CMK (cell line): ENCODE measurements at places on chromosomes 1 and 21.

GRCh38 chr21:33211305-33211704, 18.4 kb upstream of the IFNAR2 start:
- no peak for DNase-seq

GRCh38 chr1:13832100-13832499, 132.1 kb downstream of the PRDM2 start:
- DNase-seq: no peak

- DNase-seq: no peak
Measured at GRCh38 chr1:235504122-235504493, at the start of gene B3GALNT2. Gene B3GALNT2, minus strand, starts transcription at chr1:235504452. Its CDS starts 200 bp downstream, at chr1:235504252.

- DNase-seq: no peak
Measured at GRCh38 chr1:29117381-29117780, 6.3 kb downstream of the TMEM200B start.

DNA sequence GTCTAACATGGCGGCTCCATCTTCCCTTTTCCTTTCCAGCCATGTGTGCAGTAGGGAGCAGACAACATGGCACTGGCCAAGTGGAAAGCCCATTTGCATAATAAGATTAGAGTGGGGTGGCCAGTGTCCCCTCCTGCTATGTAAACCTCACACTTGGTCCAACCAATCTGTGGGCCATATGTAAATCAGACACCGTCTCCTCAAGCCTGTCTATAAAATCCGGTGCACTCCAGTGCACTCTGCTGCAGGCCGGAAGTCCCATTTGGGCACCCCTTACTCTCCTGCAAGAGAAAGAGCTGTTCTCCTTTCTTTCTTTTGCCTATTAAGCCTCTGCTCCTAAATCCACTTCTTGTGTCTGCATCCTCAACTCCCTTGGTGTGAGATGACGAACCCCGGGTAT, 44.1 kb downstream of the OLFML3 start:
- no peak for DNase-seq

- DNase-seq: no peak
Measured at GRCh38 chr1:47650205-47650604, 212.4 kb downstream of the FOXD2 start.

DNA sequence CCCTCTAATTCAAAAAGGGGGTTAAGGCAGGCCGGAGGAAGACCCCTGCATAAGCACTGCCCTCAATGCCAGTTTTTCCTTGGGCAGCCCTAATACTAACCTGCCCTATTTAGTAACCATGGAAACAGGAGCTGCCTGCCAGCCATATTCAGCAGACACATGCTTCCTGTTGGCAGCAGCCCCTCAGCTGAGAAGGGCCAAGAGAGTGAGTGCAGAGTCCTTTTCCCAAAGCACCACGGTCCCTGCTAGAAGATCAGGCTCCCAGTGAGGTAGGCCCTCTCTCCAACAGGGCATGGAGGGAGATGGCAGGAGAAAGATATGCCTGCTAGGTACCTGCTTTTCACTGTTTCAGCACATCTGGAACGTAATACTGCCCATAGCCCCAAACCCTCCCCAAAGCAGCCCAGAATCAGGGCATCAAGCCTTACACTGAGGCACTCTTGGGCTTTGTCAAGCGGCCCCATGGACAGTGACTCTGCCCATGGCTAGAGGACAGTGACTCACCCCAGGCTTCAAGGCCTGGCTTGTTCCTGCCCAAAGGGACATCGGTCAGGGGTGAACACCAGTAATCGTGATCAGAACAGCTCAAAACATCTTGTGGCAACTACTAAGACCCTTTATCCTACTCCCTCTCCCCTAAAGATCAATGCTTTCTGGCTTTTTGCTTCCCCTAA, 64.5 kb downstream of the BCAR3 start:
- DNase-seq: no peak

- DNase-seq: no peak
Measured at GRCh38 chr1:155003766-155004351, 1.3 kb downstream of the ZBTB7B start.

DNA sequence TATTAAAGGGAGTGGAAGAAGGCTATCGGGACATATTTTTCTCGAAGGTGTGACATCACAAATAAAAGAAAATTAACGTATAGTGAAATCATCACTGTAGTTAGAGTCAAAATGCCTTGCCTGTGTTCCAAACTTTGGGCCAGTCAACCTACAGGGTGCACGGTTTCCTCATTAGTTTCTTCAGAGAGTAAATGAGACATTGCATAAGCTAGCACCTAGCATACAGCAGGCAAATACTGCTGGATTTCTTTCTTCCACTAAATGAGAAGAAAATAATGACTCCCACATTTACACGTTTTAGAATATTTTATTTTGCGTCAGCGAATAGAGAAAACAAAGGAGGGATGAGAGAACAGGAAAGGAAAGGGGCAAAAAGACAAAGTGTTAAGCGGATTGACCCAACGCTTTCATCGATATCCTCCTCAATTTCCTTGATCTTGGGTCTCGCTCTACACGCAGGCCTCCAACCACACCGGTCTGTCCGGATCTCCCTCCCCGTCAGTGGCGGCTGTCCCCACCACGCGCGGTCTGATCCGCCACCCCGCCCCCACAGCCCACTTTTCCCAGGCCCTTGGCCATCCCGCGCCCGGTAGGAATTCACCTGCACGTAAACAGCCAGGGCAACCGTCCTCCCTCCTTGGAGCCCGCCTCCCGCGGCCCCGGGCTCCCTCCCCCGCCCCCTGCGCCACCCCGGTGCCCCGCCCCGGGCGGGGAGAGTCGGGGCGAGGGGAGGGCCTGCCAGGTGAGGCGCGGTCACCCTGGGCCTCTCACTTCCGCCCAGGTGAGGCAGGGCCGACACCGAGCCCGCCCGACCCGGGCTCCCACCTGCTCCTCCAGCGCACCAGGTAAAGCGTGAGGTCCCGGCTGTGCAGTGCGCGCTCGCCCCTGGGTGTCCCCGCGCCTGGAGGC, at the start of gene PATJ:
PATJ (plus strand) TSS at position 770 of the 909 bp plus-strand sequence. CDS start 20,413 bp downstream, outside the sequence.
- DNase-seq: no peak

- DNase-seq: no peak
Measured at GRCh38 chr1:12501661-12502060, 116.3 kb downstream of the DHRS3 start.

- DNase-seq: no peak
Measured at GRCh38 chr1:198674009-198674408, 35.2 kb downstream of the PTPRC start.

GRCh38 chr1:89125913-89126580, at the start of gene GBP2:
Gene GBP2, minus strand, starts transcription at chr1:89126114. Its CDS starts 4,148 bp downstream, at chr1:89121966.
- DNase-seq: no peak

GRCh38 chr1:26500488-26501175, 28.4 kb downstream of the HMGN2 start:
- DNase-seq: peak; percentile 91

DNA sequence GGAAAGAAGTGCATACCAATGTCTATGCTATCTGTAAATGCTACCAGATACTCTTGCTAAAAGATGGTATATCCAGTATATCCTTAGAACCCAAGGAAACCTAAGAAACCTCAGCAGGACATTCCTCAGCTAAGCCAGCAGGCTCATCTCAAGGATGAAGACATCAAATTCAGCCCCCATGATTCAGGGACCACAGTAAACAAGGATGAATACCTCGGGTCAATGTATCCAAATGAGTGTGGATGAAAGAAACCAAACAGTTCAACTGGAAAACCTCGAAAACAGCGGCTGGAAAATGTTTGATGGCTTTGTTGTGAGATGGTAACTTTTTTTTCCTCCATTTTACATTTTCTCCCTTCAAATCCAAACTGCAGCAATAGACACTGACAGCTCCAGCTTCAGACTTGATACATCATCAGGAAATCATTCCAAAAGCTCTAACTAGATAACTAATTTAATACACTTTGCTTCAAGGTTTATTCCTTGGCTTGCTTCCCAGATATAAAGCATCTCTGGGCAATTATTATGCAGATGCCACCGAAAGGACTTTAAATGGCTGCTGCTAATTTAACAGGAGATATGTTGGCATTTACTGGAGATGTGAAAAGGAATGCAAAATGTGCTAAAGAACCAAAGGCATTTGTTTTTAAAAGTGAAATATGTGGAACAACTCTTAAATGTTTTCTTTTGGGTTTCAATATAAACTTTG, 73.6 kb downstream of the SMYD2 start:
- no peak for DNase-seq

GRCh38 chr1:240000634-240001033, 91.0 kb upstream of the FMN2 start:
- DNase-seq: no peak
